ENCODE measurements at places on chromosomes 11 and 22.

DNA sequence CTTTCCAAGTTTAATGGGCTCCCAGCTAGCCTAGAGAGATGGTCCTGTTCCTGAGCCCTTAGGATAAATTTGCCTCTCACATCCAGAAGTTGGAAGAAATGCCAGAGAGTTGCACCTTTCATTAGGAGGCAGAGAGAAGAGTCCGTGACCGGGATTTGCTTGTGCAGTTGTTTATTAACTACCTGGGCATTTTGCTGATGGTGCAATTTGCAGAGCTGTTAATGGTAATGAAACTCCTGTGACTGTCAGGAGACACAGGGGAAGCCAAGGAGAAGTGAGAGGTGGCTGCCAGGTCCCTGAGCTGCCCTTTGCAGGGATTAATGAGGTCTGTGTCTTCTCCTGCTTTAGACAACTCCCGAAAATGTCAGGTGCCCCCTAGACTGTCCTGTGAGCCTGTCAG lies 69.1 kb upstream of the B3GAT1 start:
- no peak for DNase-seq

GRCh38 chr11:15189641-15190365 lies 75.1 kb downstream of the INSC start:
- no peak for DNase-seq

GRCh38 chr22:36552289-36552688 lies 23.3 kb upstream of the EIF3D start:
- no peak for DNase-seq

- DNase-seq, result no peak
Measured at GRCh38 chr11:36818410-36818809, 220.4 kb upstream of the RAG2 start.

- DNase-seq, result no peak
Measured at GRCh38 chr11:72974487-72975205, 160.4 kb downstream of the ATG16L2 start.

Data from foreskin melanocyte (primary cell).